Natural killer cell (primary cell): ENCODE measurements at places on chromosomes 6 and 20.

DNA sequence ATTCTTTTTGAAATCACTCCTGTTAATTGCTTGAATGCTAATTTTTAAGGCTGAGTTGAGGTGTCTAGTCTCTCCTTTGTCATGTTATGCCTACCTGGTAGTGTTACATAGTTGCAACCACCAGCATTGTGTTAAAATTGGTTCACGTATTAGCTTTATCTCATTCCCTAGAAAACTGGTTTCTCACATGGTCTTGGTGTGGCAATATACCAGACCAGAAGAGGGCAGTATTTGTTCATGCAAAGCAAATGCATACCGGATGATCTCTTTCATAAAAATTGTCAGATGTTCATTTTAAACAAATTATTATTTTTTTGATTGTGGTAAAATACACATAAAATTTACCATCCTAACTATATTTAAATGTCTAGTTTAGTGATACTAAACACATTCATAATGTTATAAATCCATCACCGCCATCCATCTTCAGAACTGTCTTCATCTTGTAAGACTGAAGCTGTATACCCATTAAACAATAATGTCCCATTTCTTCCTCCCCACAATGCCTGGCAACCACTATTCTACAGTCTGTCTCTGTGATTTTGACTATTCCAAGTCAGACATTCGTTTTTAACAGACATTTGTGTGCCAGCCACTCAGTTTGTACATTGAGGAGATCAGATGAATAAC is 92.8 kb downstream of the ATRN start:
- DNase-seq: peak; percentile 55

- no peak for DNase-seq
Measured at GRCh38 chr6:125759959-125760457, 10.6 kb downstream of the HEY2 start.

DNA sequence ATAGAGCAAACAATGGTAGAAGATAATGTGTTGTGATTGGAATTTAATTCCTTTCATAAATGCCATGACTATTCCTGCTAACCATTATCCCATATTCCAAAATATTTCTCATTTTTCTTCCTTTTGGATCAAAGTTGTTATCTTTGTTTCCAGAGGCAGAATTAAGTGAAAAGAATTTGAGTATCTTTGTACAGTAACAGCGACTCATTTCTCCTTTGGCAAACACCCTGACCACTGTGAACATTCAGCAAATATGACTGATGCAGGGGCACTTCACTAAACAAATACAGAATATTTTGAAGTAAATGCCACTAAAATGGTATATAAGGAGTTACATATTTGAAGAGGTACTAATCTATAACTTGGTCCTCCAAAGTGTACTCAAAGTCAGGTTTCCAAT is 105.0 kb upstream of the LAMP5 start:
- DNase-seq: no peak

GRCh38 chr20:45827712-45828111 is 600 bp upstream of the TNNC2 start:
- no peak for DNase-seq

DNA sequence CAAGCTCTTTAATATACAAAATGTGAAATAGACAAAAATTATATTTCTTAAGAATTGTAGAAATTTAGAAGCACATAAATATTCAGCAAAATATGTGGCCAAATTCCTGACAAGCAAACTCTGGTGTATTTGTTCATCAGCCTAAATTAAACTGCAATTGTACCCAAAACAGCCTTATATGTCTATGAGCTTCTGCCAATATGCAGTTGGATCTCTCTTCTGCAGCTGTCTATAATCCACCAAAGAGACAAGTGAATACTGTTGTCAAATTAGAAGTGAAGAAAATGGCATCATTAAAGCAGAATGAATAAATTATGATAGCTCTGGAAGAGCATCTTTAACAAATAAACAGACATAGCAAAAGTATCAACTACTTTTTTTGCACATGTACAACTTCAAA is 755.7 kb downstream of the GRIK2 start:
- no peak for DNase-seq

DNA sequence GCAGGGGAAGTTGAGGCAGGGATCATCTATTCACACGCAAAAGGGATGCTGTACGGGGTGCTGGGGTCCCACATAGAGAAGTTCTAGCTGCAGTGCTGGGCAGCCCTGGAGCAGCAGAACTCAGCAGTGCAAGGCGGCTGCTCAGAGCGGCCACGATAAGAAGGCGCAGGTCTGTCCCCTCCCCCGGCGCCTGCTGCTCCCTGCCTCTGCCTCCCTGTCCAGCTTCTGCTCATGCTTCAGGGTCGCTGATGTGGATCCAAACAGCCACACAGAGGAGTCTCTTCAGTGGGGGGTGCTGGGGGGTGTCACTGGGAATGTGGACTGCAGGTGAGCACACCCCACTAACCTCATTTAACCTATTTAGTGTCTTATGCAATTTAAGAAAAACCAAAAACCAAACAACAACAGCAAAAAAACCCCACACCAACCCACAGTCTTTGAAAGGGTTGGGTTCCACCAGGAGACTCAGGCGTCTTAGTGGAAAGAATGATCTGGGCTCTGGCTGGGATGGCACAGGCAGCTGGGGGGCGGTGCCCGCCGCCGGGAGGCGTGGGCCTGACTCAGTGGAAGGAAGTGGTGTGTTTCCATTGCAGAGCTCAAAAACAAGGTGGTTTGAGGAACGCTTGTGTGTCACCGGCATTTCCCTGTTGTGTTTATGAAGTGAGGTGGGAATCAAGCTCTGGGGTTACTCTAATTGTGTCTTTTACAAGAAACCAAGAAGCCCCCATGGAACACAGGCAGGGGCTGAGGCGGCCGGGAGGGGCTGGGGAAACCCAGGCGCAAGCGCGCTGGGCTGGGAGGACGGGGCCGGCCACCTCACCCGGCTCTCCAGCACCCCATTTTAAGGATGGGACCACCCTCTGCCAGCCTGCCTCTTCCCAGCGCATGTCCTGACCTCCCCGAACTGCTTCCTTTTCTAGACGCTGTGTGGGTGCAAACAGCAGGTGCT is 55.1 kb downstream of the IRF4 start:
- peak; percentile 86 for DNase-seq
